ENCODE measurements at places on chromosomes 2 and 18.

DNA sequence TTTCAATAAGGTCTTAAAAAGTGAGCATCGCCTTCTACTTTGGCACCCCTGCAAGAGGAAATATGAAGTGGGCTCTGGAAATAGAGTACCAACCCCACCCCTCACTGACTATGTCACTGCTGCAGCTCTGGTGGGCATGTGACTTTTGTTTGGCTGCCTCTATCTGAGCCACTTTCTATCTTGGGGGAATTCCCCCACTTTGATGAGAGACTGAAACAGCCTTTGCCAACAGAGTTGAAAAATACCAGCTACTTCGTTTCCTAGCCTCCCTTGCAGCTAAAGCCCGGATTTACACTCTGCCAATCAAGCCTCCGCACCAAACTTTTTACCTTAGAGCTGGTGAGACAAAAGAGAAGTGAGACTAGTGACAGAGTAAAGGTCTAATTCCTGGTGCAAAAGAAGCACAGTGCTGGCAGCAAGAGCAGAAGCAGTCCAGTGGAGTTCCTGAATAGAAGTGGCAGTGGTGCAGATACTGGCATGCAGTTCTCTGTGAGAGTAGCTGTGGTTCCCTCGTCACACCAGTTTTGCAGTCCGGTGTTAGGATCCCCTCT is 12.0 kb upstream of the GALNT14 start:
- DNase-seq = no peak

DNA sequence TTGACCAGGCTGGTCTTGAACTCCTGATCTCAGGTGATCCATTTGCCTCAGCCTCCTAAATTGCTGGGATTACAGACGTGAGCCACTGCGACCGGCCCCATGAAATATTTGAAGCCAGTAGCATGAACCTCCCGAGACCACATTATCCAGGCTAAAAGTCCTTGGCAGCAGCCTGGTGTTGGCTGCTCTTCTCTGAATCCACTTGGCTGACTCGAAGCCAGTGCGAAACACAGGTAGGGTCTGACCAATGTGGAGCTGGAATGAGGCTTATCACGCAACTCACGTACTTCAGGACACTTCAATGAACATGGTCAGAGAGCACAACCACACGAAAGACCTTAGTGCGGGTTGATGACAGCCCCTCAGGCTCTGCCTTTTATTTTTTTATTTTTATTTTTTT is 38.4 kb downstream of the USP40 start:
- no peak for DNase-seq

- DNase-seq = no peak
Measured at GRCh38 chr2:1400943-1401735, 12.1 kb upstream of the TPO start.

- no peak for DNase-seq
Measured at GRCh38 chr18:12011957-12012549, 30.7 kb downstream of the IMPA2 start.

DNA sequence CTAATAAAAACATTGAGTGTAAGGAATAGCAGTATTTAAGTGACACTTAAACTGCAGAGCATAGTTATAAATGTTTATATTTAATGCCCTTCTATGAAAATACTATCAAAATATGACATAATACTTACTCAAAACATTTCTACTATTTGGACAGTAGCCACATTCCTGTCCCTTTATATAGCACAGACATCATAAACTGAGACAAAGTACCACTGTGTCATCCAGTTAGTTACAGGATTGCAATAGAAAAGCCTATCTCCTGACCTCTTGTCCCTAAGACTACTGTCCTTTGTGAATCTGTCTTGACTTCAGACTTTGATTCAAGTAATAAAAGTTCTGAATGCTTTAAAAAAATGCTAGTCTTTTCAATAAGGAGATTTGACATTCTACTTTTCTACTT is 1528.5 kb upstream of the NXPH2 start:
- DNase-seq = peak; percentile 0

- peak; percentile 91 for DNase-seq
Measured at GRCh38 chr2:149094217-149095015, 55.9 kb downstream of the LYPD6B start.

DNA sequence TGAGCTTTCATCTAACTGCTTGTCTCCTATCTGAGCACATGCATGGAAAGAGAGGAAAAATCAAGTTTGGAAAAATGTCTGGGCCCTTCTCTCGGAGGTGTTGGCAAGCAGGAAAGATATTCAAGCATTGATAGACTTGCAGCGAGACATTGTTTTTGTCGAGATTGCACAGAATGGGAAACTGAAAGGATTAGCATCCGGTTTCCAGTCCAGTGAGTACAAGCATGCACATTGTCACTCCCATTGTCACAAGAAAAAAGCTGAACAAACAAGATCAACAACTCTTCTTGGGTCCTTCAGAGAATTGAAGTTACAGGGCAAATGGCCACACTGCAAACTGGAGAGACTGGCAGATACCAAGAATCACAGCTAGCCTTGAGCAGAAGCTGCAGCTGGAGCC is 19.6 kb upstream of the MC5R start:
- no peak for DNase-seq

GRCh38 chr2:238523158-238524110 is 96.7 kb downstream of the ASB1 start:
- DNase-seq = peak; percentile 86

DNA sequence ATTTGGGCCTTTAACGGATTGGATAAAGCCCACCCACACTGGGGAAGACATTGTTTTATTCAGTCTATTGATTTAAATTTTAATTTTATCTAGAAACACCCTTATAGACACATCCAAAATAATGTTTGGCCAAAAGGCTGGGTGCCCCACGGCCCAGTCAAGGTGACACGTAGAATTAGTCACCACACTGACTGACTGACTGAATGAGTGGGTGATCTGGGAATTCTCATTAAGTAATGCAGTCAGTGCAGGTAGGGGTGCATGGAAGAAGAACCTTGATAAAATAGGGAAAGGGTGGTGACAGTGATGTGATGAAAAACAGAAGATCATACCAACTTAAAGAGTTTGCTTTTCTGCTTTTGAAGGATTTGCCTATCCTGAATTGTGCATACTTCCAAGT is 554.8 kb downstream of the DCC start:
- DNase-seq = no peak

GRCh38 chr2:69798909-69799526 is 30.4 kb upstream of the GMCL1 start:
- DNase-seq = peak; percentile 71

- DNase-seq = no peak
Measured at GRCh38 chr2:173934895-173935294, 30.3 kb downstream of the SP3 start.

DNA sequence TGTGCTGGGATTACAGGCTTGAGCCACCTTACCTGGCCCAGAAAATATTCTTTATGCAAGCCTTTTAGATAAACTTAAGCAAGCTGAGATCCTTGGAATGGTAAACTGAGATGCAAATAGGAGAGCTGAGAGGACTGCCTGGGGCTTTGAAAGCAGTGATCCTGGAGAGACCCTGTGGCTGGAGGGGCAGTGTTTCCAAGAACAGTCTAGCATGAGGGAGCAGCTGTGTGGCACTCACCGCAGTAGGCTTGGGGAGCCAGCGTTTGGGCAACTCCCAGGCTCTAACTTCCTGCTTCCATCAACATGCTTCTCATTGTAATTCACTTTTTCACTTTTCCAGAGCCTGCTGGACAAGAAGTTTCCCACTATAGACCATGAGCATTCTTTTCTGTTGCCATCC is 144.1 kb upstream of the CELF4 start:
- DNase-seq = no peak

- DNase-seq = peak; percentile 94
Measured at GRCh38 chr18:54149078-54149697, 75.3 kb downstream of the MBD2 start.

DNA sequence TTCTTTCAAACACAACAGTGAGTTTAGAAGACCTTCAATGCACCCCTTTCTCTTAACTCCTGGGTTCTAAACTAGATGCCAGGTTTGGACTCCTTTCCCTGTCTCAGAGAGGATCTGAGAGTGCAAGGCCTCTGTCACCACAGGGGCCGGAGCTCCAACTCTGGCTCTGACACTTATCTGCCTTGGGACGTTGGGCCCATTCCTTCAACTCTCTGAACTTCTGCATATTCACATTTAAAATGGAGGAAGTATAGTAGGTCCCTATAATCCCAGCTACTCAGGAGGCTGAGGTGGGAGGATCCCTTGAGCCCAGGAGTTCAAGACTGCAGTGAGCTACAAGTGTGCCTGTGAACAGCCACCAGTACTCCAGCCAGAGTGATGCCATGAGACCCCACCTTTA is 44.1 kb upstream of the ZFP36L2 start:
- no peak for DNase-seq

DNA sequence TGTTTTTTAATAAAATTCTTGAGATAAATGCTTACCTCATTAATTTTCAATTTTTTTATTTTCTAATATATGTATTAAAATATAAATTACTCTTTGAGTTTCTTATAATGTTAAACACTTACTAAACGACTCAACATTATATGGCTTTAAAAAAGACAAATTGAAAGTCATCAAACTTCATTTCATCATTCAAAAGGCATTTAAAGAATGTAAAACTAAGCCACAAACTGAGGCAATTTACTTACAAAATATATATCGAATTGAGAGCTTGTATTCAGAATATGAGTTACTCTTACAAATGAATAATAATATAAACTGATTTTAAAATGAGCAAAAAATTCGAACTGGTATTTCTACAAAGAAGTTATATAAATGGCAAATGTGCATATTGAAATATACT is 1262.2 kb upstream of the PIK3C3 start:
- peak; percentile 25 for DNase-seq

DNA sequence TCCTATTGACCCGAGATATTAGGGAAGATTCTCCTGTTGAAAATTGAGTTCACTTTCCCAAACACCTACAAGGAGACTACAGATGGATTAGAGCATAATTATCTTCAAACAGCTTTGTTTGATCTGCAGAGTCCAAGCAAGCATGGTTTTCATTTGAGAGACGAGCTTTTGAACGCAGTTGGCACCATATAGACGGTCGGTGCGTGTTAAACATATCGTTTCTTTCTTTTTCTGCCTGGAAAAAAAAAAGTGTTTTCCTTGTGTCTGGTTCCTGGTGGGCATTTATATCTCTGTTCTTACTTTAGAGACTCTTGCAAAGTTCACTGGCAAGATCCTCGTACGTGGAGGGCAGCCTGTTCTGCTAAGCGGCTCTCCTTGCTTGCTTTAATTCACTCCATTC is 248.9 kb downstream of the TMEM182 start:
- DNase-seq = no peak

DNA sequence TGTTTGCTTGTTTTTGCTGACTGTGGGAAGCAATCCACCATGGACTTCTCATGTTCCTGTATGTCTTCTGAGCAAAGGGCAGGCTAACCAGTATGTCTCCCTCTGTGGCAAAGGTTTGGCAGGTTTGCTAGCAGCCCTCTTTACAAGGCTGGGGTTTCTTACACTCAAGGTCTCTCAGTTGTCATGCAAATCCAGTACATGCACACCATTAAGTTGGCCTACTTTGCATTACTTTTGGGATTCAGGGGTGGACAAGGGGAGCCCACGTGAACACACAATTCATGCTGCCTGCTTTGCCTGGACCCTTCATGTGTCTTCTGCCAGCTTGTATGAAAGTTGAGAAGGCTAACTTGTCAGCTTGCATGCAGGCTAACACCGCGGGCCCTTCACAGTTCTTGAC is 134.9 kb downstream of the LRRTM4 start:
- no peak for DNase-seq

DNA sequence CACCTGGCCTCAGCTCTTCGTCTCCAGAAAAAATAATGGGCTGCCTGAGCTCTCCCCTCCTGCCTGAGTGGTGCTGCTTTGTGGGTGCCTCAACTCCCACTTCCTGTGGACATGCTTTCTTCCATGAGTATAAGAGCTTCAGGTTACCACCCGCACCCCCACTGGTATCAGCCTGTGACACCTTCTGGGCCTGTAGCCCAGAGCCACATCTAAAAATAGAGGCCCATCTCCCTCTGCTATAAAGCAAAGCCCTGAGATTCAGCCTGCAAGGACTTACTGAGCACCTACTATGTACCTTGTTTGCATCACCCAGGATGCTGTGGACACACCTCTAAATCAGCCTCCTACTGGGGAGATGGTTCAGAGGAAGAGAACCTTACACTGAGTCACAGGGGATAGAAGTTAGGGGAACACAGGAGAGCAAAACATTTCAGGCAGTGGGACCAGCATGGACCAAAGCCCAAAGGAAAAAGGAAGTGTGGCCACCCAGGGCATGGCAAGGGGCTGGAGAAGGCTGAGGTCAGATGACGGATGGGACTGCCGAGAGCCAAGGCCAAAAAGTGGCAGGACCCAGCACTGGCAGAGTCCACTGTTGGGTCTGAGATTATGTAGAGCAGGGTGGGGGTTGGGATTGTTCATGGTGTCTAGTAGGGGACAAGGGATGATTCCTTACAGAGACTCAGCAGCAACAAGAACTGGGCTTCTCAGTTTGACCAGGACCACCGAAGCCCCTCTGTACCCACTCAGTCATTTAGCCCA is 123.7 kb upstream of the PPP1CB start:
- DNase-seq = peak; percentile 66

DNA sequence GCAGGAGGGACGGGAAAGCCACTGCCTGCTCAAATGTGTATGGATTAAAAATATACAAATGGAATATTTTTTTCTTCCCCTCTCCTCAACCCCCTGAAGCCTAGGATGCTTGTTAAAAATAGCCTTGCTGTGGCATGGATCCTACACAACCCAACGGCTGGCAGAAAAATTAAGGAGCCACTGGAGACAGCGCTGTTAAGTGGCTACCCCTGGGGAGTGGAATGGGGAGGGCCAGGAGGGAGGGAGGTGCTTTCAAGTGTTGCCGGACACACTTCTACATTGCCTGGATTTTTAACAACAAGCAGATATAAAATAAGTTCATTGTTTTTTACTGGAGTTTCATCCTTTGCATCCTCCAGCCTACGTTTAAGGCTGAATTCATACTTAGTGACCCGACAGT is 66.6 kb downstream of the ZBTB7C start:
- DNase-seq = no peak

DNA sequence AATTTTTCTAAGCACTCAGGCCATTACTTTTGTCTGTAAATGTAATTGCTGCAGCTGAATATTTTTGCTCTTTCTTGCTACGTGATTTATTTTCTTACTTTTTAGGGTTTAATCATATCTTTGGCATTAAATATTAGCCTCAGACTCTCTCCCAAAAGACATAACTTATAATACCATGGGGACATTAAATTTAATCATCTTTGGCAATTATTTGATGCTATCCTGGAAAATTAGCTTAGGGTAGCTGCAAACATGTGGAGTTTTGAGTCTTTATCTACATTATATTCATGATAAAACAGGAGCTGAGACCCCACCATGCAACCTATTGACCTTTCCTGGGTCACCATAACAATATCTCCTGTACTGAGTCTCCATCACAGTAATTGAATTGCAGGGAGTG is 59.1 kb upstream of the EDAR start:
- DNase-seq = no peak

DNA sequence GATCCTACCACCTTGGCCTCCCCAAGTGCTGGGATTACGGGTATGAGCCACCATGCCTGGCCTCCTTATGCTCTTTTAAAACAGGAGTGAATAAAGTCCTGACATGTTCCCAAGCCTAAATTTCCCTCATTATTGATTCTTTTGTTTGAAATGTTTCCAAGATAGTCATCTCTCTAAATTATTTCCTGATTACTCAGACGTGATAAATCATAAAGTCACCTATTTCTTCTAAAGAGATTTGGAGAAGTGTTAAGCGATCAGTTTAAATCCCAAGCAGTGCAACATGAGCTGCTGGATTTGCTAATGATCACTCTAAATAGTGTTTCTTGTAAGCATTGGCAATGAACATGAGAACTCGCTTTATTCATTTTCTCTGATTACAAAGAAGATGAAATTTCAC is 51.8 kb downstream of the PMAIP1 start:
- DNase-seq = no peak
